ENCODE measurements at places on chromosomes 3 and 15.

DNA sequence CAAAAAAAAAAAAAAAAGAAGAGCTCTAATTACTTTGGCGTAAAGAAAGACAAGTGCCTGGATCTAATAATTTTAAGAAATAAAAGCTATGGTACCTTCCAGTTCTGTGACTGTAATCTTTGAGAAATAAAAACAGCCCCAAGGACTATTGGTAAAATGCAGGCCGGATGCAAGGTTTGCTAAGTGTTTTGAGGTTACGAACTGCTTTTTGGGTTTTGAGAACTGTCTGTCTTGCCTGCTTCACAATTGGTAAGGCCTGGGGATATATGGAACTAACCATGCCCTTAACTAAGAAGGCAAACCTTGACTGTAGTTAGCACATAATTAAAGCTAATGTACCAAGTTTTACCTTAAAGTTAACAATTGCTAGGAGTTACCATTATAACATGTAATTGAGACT, 388.4 kb upstream of the CBLB start:
- DNase-seq, result no peak

DNA sequence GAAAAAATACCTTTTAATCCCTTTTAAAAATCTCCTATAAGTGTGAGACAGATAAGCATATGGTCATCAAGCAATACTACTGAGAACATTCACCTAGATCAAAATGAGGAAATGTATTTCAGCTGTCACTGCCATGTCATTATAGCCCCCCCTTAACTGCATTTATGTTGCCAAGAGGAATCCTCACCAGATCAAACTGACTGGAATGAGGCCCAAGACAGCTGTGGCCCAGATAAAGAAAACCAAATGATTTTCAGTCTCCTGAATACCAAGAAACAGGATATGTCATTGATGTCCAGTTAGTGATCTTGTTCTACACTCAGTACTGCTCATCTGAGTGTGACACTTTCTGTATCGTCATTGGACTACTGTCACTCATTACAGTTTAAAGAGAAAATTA, 35.1 kb upstream of the CPB1 start:
- no peak for DNase-seq

DNA sequence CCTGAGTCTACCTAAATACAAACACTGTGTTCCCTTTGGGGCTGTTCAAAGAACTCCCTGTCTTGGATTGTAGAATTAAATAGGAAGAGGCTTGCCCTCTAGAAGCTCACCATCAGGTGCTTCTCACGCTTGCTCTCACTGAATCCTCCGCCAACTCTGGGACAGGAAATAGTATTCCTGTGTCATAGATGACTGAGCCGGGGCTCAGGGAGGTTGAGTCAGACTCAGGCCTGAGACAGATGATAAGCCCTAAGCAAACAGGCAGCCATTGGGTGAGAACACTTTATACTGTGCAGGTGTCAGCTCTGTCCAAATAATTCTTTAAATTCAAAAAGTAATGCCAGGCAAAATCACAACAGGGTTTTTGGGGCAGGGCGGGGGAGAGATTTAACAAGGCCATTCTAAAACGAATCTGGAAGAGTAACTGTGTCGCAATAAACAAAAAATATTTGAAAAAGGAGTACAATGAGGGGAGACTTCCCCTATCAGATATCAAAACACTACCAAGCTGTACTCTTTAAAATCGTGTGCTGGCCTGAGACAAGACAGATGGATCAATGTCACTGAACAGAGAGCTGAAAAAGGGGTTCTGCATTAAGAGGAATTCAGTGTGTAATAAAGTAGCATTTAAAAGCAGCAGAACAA, 59.0 kb downstream of the EPHB3 start:
- no peak for DNase-seq

GRCh38 chr15:101232677-101233076, 19.2 kb downstream of the CHSY1 start:
- no peak for DNase-seq

- no peak for DNase-seq
Observed at GRCh38 chr3:106088304-106088703, 219.5 kb upstream of the CBLB start.

DNA sequence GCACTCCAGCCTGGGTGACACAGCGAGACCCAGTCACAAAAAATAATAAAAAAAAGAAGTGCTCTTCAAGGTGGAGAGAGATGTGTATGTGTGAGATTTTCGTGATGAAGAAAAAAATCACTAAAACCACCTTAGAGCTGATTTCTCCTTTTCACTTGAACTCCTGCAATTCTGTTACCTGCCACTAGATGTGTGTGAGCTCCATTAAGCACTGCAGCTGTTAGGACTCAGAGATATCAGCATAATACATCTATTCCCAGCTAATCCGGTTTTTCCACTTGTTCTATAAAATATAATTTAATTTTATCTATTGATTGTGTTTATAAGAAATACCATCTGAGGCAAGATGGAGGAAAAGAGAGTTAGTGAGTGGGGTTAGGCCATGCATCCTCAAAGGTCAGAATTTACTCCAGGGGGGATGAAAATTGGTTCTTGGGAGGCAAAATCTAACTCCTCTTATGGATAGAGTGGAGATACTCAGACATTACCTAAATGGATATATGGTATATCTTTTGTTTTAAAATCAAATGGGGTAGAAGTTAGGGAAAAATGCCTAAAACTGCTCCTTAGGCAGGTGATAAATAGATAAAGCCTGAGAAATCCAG, 152.7 kb downstream of the IL20RB start:
- DNase-seq, result peak; percentile 32

- DNase-seq, result no peak
Observed at GRCh38 chr3:19046440-19046839, 101.9 kb upstream of the KCNH8 start.

- no peak for DNase-seq
Observed at GRCh38 chr3:167162083-167162482, 218.0 kb downstream of the ZBBX start.

DNA sequence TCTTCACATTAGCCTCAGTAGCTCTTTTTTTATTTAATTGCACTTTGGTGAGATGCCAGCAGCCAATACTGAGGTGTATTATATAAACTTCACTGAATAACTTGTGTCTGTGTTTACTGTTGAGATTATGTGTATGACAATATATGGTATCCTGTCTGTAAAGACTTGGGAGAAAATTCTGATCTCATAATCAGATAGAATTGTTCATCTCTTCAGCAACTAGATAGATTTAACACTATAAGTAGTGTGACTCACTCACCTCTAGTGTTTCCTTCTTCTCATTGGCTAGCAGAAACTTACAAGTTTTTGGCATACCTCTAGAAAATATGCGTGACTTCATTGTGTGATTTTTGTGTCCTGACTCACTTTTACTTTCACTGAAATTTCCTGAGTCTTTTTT, 67.6 kb upstream of the TGFBR2 start:
- DNase-seq, result peak; percentile 41

GRCh38 chr15:88656760-88657221, 18.0 kb downstream of the ISG20 start:
- DNase-seq, result peak; percentile 12

DNA sequence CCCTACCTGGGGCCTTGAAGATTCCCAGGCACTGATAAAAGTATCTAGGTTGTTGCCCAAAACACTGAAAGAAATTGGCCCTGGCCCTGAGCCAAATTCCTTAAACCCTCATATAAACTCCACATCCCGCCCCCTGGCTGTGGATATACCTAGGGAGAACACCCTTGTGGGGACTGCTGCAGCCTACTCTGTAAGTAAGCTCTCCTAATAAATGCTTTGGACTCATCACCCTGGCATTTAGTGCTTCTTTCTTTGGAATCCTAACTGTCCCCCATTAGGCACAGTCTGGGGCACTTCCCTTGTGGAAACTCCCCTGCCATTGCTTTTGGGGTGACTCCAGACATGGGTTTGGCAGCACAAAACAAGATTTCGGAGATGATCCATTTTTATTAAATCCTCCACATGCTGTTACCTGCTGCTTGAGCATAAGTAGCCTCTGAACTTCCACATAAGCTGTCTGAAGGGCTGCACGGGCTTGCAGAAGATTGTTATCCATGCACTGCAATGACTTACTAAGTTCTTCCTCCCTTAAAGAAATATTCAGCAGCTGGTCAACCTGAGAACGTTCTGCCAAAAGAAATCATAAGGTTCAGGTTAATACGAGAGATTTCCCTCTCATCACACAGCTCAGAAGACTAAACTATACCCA, 46.4 kb downstream of the ZNF106 start:
- DNase-seq, result no peak

DNA sequence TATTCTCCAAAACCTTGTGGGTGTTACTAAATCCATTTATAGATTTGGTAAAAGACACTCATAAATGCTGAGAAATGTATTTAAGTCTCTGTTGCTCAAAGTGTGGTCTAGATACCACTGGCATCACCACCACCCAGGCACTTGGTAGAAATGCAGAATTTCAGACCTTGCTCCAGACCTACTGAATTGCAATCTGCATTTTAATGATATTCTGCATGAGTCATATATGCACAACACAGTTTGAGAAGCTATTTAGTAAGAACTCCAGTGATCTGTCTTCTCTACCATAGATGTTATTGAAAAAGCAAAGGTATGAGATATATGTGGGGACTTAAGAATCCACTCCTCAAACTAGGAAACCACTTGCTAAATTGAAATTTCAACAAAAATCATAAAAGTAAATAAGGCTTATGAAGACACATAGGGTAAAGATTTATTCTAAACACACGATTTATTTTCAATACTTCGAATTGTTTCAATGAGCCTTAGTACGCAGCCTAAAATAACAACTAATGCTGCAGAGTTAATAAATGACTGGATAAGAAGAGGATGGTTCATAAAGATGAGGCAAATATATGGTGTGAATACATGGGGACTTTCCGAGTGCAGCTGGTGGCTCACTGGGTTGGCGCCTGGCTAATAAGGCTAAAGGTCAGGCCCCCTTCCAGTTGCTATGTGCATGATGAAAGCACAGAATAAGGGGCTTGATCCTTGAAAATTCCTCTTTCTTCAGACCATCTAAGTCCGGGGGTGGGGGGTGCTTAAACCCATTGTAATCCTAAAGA, 813.3 kb downstream of the NR2F2 start:
- DNase-seq, result no peak

DNA sequence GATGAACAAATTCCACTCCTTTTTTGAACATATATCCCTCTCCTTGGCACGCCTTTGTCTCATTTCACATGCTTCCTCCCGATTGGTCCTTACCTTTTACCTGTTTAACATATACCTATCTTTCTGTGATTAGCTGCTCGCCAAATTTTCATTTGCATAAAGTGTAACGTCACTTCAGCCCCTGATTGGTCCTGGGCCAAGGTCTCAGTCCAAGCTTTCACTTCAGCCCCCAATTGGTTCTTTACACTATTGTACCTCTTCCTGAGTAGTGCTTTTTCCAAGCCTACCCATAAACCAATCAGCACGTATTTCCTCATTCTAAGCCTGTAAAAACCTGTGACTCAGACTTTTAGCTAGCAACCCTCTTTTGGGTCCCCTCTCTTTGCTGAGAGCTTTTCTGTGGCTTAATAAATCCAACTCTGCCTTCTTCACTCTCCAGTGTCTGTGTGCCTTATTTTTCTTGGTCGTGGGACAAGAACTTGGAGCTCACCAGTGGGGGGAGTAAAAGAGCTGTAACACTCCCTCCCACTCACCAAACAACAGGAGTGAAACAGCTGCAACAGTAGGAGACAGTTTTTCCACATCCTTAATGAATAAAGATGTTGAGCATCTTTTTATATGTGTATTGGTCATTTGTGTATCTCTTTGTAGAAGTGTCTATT, 584 bp upstream of the XCR1 start:
- DNase-seq, result no peak

DNA sequence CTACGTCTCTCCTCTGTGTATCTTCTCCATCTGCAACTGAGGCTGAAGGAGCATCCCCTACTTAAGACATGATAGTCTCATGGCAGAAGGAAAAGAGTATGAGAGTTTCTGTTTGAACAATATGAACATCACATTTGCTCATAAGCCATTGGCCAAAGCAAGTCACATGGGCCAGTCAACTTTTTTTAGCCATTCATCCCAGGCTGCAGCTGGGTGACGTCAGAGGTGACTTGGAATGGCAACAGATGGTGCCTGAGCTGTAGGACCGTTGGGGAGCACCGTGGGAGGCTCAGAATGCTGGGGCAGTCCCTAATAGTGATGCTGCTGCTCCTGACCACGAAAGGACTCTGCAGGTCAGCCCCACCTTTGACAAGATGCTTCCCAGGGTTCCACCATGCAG, 58.7 kb downstream of the CRTC3 start:
- no peak for DNase-seq

- no peak for DNase-seq
Observed at GRCh38 chr3:194485881-194486539, 792 bp downstream of the ATP13A3 start.

DNA sequence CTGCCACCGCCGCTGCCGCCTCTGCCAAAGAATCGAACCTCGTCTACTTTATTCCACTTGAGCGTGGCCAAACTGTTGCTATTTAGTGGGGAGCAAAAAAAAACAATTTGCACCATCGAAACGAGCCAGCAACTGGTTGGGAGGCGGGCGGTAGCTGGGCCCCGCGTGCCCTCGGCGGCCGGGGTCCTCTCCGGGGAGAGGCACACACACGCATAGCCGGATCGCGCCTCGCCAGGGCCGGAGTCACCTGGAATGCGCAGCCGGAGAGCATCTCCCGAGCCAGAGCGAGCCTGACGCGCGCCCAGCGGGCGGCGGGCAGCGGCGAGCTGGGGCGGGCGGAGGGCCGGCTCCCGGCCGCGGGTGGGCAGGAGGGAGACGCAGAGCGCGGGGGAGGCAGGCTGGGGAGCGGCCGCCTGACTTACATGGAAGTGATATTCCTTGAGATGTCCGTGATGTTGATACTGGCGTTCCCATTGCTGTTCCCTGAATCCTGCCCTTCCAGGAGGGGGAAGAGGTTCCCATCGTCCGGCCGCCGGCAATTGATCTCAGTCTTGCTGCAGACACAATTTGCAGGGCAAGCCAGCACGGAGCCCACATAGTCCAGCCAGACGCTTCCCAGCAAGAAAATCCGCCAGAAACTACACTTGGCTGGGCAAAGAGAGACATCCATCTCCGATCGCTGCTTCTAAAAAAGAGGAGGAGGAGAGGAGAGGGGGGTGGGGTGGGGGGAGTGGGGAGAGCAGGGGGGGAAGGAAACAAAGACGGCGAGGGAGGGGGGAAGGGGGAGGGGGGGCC, 858 bp downstream of the NTRK3 start:
- no peak for DNase-seq

- no peak for DNase-seq
Observed at GRCh38 chr3:100354850-100355249, 20.3 kb downstream of the NIT2 start.

- no peak for DNase-seq
Observed at GRCh38 chr3:37806505-37807200, 55.0 kb upstream of the CTDSPL start.

- no peak for DNase-seq
Observed at GRCh38 chr15:68551296-68551635, 27.5 kb upstream of the CORO2B start.

DNA sequence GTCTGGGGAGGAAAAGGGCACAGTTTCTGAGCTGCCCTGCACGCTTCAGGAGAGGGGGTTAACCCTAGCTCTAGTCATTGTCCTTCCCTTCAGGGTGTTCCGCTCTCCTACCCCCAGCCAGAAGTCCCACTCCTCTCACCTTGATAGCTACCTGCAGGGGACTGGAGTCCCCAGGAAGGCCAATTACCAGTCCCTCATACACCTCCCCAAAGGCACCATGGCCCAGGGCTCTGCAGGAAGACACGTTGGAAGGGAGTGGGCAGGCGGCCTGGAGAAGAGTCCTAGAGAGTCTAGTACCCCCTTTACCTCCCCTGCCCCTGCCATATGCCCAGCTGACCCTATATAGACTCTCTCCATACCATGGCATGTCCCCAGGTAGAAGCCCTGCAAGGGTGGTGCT, 7.9 kb downstream of the LTK start:
- DNase-seq, result no peak
